PC-3 (cell line): ENCODE measurements at places on chromosomes 12 and 14. TPM values are rescaled to one million over a fixed set of nuclear protein-coding genes. Genes with fewer than 3 reads are reported as not detected.

DNA sequence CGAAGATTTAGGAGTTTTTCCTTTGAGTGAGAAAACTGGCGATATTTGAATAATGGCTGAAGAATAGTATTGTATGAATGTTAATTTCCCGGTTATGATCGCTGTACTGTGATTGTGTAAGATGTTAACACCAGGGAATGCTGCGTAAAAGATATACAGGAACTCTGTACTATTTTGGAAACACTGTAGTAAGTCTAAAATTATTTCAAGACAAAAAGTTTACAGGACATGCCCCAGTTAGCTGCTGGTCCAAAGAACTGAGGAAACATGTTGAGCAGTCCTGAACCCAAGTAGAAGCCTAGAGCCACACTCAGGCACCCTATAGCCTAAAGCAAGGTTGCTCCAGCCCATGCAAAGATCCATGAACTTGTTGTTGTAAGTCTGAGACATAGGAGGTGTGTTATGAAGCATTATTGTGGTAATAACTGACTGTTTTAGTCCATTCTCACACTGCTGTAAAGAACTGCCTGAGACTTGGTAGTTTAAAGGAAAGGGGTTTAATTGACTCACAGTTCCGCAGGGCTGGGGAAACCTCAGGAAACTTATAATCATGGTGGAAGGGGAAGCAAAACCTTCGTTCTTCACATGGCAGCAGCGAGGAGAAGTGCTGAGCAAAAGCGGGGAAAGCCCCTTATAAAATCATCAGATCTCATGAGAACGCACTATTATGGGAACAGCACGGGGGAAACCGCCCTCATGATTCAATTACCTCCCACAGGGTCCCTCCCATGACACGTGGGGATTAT, 99.8 kb upstream of the RESF1 start:
- no peak for DNase-seq

GRCh38 chr12:75812271-75813018, 219.1 kb downstream of the PHLDA1 start:
- DNase-seq = no peak

- no peak for DNase-seq
Measured at GRCh38 chr14:66440801-66441200, 45.4 kb upstream of the CCDC196 start.

- DNase-seq = peak; percentile 92
Measured at GRCh38 chr12:59973515-59973914, 377.7 kb downstream of the SLC16A7 start.

GRCh38 chr12:122139266-122139665, 34.8 kb downstream of the IL31 start:
- no peak for DNase-seq

DNA sequence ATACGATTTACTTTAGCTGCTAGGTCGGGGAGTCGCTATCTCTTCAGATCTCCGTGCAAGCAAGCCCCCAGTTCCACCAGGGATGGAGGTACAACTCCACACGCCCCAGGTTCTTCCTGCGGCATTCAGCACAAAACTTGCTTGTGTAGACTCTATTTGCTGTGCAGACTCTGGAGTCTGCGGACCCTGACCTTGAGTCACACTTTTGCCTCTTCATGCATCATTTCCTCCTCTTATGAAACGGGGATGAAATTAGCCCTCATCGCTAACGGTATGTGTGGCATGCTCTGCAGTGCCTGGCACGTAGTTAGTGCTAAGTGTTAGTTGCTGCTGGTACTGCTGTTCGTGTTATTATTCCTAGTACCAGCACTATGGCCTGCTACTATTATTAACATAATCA, 84.4 kb downstream of the TMEM132D start:
- no peak for DNase-seq

Gene KRT73
- total RNA-seq = not detected in 2 replicates

Gene GLRX5
- total RNA-seq = 60.0 and 64.3 TPM in 2 replicates

GRCh38 chr12:109611223-109611622, 37.6 kb downstream of the MVK start:
- no peak for DNase-seq

DNA sequence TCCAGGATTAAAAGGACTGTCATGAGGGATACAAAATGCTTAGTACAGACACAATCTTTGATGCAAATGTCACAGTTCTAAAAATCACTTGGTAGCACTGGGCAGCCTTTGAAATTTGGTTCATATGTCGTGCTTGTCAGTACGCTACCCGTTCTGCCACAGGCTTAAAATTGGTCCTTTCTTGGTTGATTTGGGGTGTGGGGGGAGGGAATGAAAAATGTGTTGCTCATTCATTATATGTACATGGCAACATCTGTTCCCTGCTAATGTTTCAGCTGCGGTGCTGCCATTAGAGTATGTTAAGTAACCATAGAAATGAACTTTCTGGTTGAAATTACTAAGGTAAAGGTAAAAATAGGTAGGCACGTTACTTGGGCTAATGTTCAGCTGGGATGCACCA, 155.4 kb upstream of the ARHGAP5 start:
- DNase-seq = no peak

Gene ORAI1
- total RNA-seq = 31.4 and 35.0 TPM in 2 replicates

DNA sequence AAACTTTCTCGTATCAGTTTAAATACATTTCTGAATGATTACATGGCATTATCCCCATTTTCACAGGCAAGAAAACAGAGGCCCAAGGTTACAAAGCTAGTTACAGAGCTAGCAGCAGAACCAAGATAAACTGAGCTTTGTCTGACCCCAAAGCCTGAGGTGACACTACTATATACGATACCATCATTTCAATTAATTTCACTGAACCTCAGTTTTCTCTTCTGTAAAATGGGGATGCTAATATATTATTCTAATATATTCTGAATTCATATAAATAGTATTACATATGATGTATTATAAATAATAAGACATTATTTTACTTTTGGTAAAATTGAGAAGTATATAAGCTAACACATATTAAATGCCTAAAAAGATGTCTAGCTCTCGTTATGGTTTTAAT, 143.3 kb downstream of the NRXN3 start:
- DNase-seq = no peak

Gene RDH16
- total RNA-seq = 0.73 and 0.86 TPM in 2 replicates

DNA sequence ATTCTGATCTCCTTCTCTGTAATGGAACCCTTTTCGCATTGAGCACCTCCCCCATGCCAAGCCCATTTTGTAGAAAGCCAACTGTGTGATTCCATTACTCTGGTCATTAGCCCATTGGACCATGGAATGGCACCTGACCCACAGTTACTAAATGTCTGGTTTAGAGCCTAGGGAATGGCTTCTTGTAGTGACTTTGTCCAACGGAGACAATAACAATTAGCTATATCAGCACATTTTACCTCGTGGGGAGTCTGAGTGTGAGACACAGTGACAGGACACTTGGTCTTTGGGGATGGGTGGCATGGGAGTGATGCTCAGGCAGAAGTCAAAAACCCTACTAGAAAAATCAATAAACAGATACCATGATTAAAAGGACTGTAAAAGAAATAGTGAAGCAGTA, 10.4 kb downstream of the SLC10A1 start:
- no peak for DNase-seq

DNA sequence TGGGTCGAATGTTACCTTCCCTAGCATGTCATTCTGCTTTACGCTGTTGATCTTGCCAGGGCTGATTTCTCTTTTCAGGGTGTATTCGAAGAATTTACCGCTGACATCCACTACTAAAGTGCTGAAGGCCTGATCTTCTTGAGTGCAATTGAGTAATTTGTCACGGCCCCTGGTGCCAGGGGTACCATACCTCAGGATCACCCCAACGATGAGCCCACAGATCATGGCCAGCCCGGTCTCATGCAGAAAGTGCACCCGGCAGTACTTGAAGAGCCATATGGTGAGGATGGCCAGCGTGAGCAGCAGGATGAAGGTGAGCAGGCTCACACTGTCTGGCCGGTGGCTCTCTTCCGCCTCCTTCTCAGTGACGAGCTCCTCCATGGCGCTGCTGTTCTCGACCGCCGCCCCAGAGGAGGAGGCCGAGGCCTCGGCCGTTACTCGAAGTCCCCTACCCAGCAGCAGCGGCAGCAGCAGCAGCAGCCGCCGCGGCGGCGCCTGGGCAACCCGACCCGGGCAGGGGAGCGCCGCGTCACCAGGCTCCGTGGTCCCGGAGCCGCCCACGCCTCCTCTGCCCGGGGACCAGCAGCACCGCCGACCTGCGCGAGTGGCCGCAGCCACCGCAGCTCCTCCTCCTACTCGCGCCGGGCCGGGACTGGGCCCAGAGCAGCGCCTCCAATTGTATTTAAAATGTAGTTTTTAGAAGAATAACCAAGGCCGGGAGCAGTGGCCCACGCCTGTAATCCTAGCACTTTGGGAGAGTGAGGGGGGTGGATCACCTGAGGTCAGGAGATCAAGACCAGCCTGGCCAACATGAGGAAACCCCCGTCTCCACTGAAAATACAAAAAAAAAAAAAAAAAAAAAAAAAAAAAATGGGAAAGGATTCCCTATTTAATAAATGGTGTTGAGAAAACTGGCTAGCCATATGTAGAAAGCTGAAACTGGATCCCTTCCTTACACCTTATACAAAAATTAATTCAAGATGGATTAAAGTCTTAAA, 58.5 kb upstream of the TMPO start:
- DNase-seq = no peak

DNA sequence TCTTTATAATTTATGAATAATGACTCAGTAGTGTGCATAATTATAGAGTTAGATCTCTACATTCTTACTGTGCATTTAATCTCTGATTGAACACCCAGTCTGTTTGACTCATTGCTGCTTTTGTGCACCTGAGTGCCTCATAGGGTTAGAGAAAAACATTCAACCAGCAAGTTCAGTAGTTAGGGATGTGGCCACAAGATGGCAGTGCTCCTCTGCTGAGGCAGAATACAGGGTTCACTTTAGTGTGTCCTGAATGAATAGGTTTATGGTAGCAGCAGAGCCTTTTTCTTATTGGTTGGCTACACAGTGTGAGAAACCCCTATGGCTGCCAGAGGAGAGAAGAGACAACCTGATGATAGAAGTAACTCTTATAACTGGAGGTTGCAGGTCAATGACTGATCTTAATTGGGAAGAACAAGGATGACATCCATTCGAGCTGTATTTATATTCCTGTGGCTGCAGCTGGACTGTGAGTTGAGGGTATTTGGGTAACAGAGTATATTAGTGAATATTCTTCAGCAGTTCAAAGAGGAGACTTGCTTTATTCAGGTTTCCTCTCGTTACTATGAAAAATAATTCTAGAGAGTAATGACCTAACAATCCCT, 194.9 kb upstream of the OR4E1 start:
- peak; percentile 78 for DNase-seq

GRCh38 chr14:103130965-103131364, 7.7 kb downstream of the TNFAIP2 start:
- DNase-seq = peak; percentile 65

GRCh38 chr12:49358483-49359141, 8.7 kb upstream of the SPATS2 start:
- DNase-seq = peak; percentile 63

Gene CD69
- 0.75 TPM in 1 of 2 replicates, not detected in the other for total RNA-seq

Gene PIWIL1
- not detected in 2 replicates for total RNA-seq

Gene ASIC1
- 6.0 and 6.3 TPM in 2 replicates for total RNA-seq

GRCh38 chr14:24241829-24242443, 487 bp downstream of the TINF2 start:
- peak; percentile 95 for DNase-seq

- DNase-seq = no peak
Measured at GRCh38 chr12:54525383-54525782, 24.0 kb upstream of the PDE1B start.

Gene LRRC10
- total RNA-seq = not detected in 2 replicates

Gene PRR4
- total RNA-seq = 3.5 and 9.3 TPM in 2 replicates

GRCh38 chr14:105432657-105433056, 13.0 kb downstream of the MTA1 start:
- DNase-seq = no peak
